ENCODE measurements at places on chromosomes 7 and 10.

DNA sequence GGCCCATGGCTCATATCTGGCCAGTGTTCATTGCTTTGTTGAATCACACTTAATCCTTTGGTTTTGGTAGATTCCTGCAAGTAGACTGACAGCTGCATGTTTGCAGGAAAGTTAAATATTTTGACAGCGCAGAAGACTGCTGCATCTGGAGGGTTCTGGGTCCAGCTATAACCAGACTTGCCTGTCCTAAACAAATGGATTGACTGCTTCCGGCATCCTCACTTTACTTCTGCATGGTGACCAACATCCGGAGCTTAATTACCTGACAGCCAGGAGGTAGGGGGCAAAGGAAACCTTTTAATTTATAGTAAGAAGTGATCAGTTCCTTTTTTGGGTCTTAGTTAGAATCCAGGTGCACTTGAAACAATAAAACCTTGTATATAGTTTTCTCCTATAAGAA, 263.3 kb downstream of the SNX10 start:
- no peak for DNase-seq

- peak; percentile 87 for DNase-seq
Observed at GRCh38 chr10:13909516-13910258, 322.9 kb downstream of the PRPF18 start.

- DNase-seq: no peak
Observed at GRCh38 chr7:129926618-129927017, 26.1 kb downstream of the UBE2H start.

GRCh38 chr7:78011642-78012041, 213.1 kb downstream of the PHTF2 start:
- no peak for DNase-seq

- DNase-seq: no peak
Observed at GRCh38 chr10:118823256-118823907, 68.6 kb upstream of the CACUL1 start.

GRCh38 chr10:17685233-17685840, 41.4 kb downstream of the STAM start:
- DNase-seq: no peak

- DNase-seq: no peak
Observed at GRCh38 chr10:126511917-126512479, 123.7 kb upstream of the ADAM12 start.
